Activated CD8-positive, alpha-beta T cell treated with anti-CD3 and anti-CD28 coated beads for 36 hours (primary cell): ENCODE measurements at places on chromosomes 7 and 10. TPM values are rescaled to one million over a fixed set of nuclear protein-coding genes. Genes with fewer than 3 reads are reported as not detected.
A peak's percentile ranks its signal among the peaks of the same experiment; 100 is the strongest.

DNA sequence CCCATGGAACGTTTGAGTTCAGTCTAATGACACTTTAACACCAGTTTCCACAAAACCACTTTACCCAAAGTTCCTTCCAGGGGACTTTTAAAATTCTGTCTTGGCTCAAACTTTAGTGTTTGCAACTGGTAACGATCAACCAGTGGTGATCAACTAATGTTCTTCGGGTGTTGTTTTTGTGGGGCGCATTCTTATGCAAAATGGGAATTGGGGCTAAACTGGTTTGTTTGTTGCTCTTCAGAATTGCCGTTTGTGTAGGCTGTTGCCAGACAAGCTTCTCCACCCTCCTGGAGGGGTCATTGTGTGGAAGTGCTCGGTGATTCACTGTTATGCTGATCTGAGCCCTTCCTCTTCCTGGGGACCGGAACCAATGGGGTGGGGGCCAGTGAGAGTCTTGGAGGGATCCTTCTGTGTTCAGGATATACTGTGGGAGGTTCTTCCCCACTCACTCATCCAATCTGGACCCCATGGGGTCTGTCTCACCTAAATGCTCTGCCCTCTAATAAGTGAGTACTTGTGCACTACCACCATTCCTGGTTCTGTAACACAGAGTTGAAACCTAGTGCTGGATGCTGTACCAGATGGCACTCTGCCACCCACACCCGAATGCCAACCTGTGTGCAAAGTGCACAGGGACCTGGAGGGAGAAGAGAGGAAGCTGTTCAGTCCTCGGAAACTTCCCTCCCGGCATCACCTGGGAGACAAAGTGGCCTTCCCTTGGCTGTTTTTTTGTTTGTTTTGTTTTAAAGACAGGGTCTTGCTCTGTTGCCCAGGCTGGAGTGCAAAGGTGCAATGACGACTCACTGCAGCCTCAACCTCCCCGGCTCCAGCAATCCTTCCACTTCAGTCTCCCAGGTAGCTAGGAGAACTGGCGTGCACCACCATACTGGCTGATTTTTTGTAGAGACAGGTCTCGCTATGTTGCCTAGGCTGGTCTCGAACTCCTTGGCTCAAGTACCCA is 2.1 kb downstream of the NFE2L3 start:
- peak; percentile 47 for DNase-seq
- peak overlapping the region; percentile 96 for H3K27ac ChIP-seq
- peak overlapping the region; percentile 96 for H3K4me3 ChIP-seq
- no peaks in the 10 kb centered on the region for H3K27me3 ChIP-seq
- peaks cover 46% of the 10 kb centered on the region for H3K36me3 ChIP-seq
- H3K4me1 ChIP-seq: peaks cover 70% of the 10 kb centered on the region

DNA sequence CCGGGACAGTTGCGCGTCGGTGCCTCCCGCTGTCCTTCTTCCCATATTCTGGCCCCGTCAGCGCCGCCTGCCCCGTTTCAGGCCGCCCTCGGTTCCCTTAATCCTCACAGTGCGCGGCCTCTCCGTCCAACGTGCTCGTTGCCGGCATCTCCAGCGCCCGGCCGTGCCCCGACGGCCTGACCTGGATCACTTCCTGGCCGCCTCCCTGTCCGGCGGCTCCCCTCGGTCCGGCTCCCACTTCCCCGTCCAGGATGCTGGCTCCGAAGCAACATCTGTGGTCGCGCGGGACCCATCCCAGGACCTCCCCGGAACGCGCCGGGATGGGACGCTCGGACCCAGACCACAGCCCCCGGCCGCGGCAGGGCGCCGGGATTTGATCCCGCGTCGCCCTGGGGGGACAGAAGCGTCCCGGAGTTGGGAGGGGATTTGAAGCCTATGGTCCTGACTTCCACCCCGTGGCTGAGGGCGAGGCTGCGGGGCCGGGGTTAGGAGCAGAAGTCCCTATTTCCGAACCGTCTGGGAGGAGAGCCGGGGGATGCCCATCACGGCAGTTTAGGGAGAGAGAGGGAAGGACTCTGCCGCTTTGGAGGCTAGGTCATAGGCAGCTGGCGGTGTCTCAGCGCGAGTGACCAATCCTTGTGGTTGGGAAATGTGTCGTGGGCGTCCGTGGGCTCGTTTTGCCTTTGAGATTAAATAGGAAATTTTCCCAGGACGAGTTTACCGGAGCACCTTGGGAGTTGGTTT is 53.8 kb downstream of the KCTD7 start:
- peak overlapping the region; percentile 95 for H3K27ac ChIP-seq
- H3K27me3 ChIP-seq: no peaks in the 10 kb centered on the region
- H3K4me3 ChIP-seq: peak overlapping the region; percentile 91
- peak; percentile 20 for DNase-seq

GRCh38 chr7:47488201-47488968 is 93.5 kb downstream of the TNS3 start:
- no peaks in the 10 kb centered on the region for H3K4me1 ChIP-seq
- H3K27me3 ChIP-seq: no peaks in the 10 kb centered on the region
- no peak overlapping the region for H3K27ac ChIP-seq
- no peak overlapping the region for H3K4me3 ChIP-seq
- no peaks in the 10 kb centered on the region for H3K36me3 ChIP-seq

DNA sequence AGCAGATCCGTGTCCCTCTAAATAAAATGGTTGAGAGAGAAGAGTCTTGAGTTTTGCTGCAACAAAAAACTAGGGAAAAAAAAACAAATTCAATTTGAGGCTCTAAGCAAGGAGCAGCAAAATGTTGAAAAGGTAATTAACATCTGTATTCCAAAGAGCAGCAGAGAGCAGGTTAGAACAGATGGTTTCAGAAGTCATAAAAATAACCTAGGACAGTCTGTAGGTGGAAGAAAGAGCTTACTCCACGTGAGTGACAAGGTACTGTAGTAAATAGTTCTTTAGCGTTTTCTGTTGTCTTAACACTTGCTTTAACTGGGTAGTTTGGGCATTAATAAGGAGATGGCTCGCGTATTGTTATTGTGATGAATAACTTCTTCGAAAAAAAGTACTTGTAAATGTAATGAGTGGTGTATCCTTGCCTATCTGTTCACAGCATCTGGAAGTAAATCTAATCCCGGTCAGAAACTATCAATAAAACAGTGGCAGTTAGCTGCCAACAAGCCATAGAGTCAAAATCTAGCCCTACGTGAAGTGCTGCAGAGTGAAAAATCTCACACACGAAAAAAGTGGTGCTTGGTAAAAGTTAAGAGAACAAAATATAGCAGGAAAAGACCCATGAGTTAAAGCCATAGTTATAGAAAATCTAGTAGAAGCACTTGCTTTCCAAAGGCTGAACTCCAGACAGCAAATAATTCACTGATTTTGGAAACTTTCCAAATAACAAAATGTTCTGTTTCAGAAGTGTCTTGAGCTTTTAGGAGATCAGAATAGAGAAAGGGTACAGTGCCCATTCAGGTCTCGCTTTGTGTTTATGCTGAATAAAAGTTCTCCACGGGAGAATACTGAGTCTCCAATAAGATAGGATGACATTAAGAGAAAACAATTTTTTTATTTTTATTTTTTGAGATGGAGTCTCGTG is 49.3 kb upstream of the PARD3 start:
- H3K4me3 ChIP-seq: no peak overlapping the region
- H3K27ac ChIP-seq: no peak overlapping the region
- no peak for DNase-seq
- H3K27me3 ChIP-seq: peaks cover 5% of the 10 kb centered on the region
- no peaks in the 10 kb centered on the region for H3K36me3 ChIP-seq
- no peaks in the 10 kb centered on the region for H3K4me1 ChIP-seq

DNA sequence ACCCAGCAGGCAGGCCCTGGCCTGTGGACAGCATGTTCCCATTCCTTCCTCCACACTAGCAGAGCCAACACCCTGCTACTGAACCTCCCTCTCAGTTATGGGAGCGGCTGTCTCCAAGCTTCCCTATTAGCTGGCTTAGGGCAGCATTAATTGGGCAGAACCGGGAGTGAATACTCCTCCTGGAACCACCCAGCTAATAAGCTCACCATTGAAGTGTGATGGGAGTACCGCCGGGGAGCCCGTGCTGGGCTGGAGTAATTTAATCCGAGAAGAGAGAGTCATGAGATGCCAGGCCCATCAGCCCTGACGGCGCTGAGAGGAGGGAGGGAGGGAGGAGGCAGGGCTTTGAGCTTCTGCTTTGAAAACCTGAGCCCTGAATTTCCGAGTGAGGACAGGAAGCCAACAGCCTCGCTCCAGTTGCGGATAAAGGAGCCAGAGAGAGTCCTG is 31.8 kb upstream of the ELFN1 start:
- no peak overlapping the region for H3K4me3 ChIP-seq
- peaks cover 2% of the 10 kb centered on the region for H3K27me3 ChIP-seq
- DNase-seq: no peak

GRCh38 chr7:142248-142941 is 50.0 kb upstream of the FAM20C start:
- H3K4me1 ChIP-seq: peaks cover 5% of the 10 kb centered on the region
- H3K27me3 ChIP-seq: peaks cover 2% of the 10 kb centered on the region
- no peak overlapping the region for H3K27ac ChIP-seq
- DNase-seq: no peak
- no peak overlapping the region for H3K4me3 ChIP-seq

- no peaks in the 10 kb centered on the region for H3K36me3 ChIP-seq
- no peak for DNase-seq
- H3K27ac ChIP-seq: no peak overlapping the region
- H3K4me3 ChIP-seq: no peak overlapping the region
Observed at GRCh38 chr10:89869180-89869579, 167.8 kb downstream of the KIF20B start.

Gene CUX1
- total RNA-seq: 20.4 TPM

Gene TMEM196
- total RNA-seq: not detected

Gene NFE2L3
- 21.5 TPM for total RNA-seq

Gene MLXIPL
- total RNA-seq: not detected
